Neural progenitor cell (in vitro differentiated cells): ENCODE measurements at places on chromosomes 1 and 21. TPM values are rescaled to one million over a fixed set of nuclear protein-coding genes. Genes with fewer than 3 reads are reported as not detected.

DNA sequence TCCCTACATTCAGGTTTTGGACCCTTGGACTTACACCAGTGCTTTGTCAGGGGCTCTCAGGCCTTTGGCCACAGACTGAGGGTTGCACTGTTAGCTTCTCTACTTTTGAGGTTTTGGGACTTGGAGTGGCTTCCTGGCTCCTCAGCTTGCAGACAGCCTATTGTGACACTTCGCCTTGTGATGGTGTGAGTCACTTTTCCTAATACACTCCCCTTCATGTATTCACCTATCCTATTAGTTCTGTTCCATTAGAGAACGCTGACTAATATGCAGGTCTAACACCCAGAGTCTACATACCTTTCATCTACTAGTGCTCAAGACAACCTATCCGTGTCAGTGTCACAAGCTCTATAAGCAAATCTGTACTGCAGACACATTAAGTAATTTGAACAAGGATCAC is 605.3 kb downstream of the KCNT2 start:
- H3K4me1 ChIP-seq: no peaks in the 10 kb centered on the region
- no peak overlapping the region for H3K4me3 ChIP-seq
- no peaks in the 10 kb centered on the region for H3K27me3 ChIP-seq
- H3K36me3 ChIP-seq: no peaks in the 10 kb centered on the region
- no peak overlapping the region for H3K27ac ChIP-seq

GRCh38 chr1:1420654-1421141 is 378 bp downstream of the ANKRD65 start:
- DNase-seq: no peak
- H3K27me3 ChIP-seq: no peaks in the 10 kb centered on the region
- peaks cover 20% of the 10 kb centered on the region for H3K4me1 ChIP-seq
- H3K27ac ChIP-seq: peak overlapping the region; percentile 48
- H3K36me3 ChIP-seq: no peaks in the 10 kb centered on the region

DNA sequence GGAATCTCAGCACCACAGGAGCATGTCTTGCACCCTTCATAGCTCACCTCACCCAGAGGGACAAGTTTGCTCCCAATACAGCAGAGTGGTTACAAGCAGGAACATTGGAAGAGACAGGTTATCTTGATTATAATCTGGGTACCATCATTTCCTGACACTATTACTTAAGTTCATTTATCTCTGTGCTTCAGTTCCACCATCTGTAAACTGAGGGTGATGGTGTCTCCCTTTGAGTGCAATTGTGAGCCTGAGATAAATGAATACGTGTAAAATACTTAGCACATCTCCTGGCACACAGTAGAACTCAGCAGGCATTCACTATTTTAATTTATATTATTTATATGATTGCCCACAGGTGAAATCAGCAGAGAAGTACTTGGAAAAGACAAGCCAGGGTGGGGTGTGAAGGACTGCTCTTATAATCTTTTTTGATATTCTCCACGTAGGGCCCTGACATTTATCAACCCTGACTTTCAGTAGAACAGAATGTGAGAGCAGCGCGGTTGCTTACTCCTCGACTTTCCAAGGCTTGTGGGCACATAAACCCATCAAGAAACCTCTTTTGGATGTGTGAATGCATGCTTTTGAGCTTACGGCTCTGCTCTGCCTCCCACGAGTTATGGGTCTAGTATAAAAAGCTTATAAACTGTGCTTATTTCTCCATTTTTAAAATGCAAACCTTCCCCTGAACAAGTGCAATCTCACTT is 34.9 kb downstream of the DUSP10 start:
- peaks cover 16% of the 10 kb centered on the region for H3K4me1 ChIP-seq
- no peaks in the 10 kb centered on the region for H3K36me3 ChIP-seq
- DNase-seq: no peak
- no peak overlapping the region for H3K27ac ChIP-seq
- no peak overlapping the region for H3K4me3 ChIP-seq

GRCh38 chr1:31426249-31426922 is 13.4 kb downstream of the SERINC2 start:
- no peaks in the 10 kb centered on the region for H3K36me3 ChIP-seq
- H3K4me3 ChIP-seq: no peak overlapping the region
- DNase-seq: no peak
- H3K27ac ChIP-seq: no peak overlapping the region

- no peaks in the 10 kb centered on the region for H3K36me3 ChIP-seq
- no peak overlapping the region for H3K4me3 ChIP-seq
- H3K27me3 ChIP-seq: no peaks in the 10 kb centered on the region
- DNase-seq: no peak
- H3K4me1 ChIP-seq: peaks cover 3% of the 10 kb centered on the region
Observed at GRCh38 chr1:24417681-24418080, 2.1 kb downstream of the NIPAL3 start.

GRCh38 chr1:15174615-15174983 is 21.1 kb downstream of the TMEM51 start:
- no peaks in the 10 kb centered on the region for H3K27me3 ChIP-seq
- DNase-seq: no peak
- H3K27ac ChIP-seq: no peak overlapping the region
- H3K36me3 ChIP-seq: no peaks in the 10 kb centered on the region
- no peak overlapping the region for H3K4me3 ChIP-seq

Gene NFIA
- total RNA-seq: 1.7 and 5.3 TPM in 2 replicates

DNA sequence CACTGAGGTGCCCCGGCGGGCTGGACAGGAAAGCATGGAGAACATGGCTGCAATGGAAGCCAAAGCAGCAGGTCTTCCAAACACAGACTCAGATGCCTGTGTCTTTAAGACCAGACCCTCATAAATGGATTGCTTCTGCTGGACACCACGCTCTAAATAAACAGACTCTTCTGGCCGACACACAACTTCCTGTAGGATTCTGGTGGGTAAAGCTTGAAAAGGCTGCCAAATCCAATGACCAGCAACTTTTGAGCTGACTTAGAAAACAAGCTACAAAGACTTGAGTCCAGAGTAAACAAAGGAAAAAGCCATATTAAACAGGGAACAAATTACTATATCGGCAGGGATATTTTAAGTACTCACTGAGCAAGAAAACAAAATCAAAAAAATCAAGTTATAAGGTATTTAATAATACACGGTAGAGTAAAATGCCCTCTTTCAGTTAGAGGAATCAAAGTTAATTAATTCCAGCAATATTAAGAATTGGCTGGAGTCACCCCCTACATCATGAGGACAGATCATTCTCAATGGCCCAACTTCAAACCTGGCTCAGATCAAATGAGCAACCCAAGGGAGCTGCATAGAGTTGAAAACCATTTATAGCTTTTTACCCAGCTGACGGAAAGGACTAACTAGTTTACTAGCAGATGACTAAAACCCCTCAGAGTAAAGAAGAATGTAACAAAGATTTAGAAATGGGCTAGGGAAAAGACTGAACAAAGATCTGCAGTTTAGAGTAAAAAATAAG is 102.4 kb downstream of the TGFBR3 start:
- H3K27me3 ChIP-seq: no peaks in the 10 kb centered on the region
- H3K36me3 ChIP-seq: no peaks in the 10 kb centered on the region
- no peak overlapping the region for H3K27ac ChIP-seq
- H3K4me3 ChIP-seq: no peak overlapping the region
- DNase-seq: no peak

GRCh38 chr1:162475089-162475488 is 22.5 kb upstream of the UHMK1 start:
- no peak overlapping the region for H3K27ac ChIP-seq
- no peaks in the 10 kb centered on the region for H3K36me3 ChIP-seq
- H3K4me3 ChIP-seq: no peak overlapping the region
- no peaks in the 10 kb centered on the region for H3K27me3 ChIP-seq

DNA sequence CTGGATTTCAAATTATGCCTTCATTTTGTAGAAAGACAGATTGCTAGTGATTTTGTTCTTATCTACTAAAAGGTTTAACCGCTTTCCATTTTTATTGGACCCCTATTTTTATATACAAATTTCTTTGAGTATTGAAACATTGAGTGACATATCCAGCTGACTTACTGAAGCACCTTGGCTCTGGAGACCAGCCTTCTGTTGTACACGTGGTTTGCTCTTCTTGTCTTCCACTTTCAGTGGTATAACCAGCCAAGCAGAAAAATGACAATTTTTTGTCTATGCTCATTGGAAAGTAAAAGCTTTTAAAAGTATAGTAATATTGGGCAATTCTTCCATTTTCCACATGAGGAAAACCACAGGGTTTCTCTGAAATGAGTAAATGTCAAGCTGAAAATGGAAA is 4.4 kb downstream of the F13B start:
- no peak for DNase-seq
- no peak overlapping the region for H3K4me3 ChIP-seq
- H3K36me3 ChIP-seq: no peaks in the 10 kb centered on the region
- no peak overlapping the region for H3K27ac ChIP-seq
- H3K4me1 ChIP-seq: no peaks in the 10 kb centered on the region

GRCh38 chr1:238399558-238399957 is 508.8 kb upstream of the ZP4 start:
- H3K27ac ChIP-seq: no peak overlapping the region
- H3K4me1 ChIP-seq: no peaks in the 10 kb centered on the region
- DNase-seq: peak; percentile 16
- no peaks in the 10 kb centered on the region for H3K36me3 ChIP-seq
- H3K27me3 ChIP-seq: no peaks in the 10 kb centered on the region

Gene FCMR
- total RNA-seq: not detected in 2 replicates

GRCh38 chr1:58727364-58727763 is 27.5 kb upstream of the MYSM1 start:
- H3K27ac ChIP-seq: no peak overlapping the region
- no peak for DNase-seq
- no peaks in the 10 kb centered on the region for H3K27me3 ChIP-seq
- no peaks in the 10 kb centered on the region for H3K36me3 ChIP-seq

GRCh38 chr1:94154989-94155388 is 34.0 kb upstream of the ABCA4 start:
- H3K36me3 ChIP-seq: no peaks in the 10 kb centered on the region
- H3K27ac ChIP-seq: no peak overlapping the region
- no peak overlapping the region for H3K4me3 ChIP-seq
- no peak for DNase-seq

DNA sequence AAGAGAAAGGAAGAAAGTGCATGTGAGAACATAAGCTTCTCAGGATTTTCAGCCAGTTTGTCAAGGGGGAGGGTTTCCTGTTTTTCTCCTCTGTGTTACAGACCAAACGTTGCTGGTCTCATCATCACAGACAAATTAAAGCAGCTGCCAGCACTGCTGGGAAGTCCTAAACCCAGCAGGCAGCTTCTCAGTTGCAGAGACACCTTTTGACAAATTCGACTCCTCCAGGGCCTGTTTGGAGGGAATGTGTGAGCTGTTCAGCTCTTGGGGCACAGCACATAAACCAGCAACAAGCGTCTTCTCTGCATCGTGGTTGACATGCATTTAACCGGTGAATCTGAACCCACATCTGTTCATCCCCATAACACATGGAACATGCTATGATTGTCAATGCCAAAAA is 454.6 kb upstream of the RUNX1 start:
- no peaks in the 10 kb centered on the region for H3K27me3 ChIP-seq
- no peaks in the 10 kb centered on the region for H3K36me3 ChIP-seq
- no peak overlapping the region for H3K27ac ChIP-seq
- no peak overlapping the region for H3K4me3 ChIP-seq

- H3K36me3 ChIP-seq: no peaks in the 10 kb centered on the region
- no peak overlapping the region for H3K4me3 ChIP-seq
- DNase-seq: no peak
- no peak overlapping the region for H3K27ac ChIP-seq
- no peaks in the 10 kb centered on the region for H3K27me3 ChIP-seq
Observed at GRCh38 chr1:71667216-71667615, 586.4 kb upstream of the ZRANB2 start.

Gene LINGO4
- not detected in 2 replicates for total RNA-seq

- H3K36me3 ChIP-seq: no peaks in the 10 kb centered on the region
- no peaks in the 10 kb centered on the region for H3K4me1 ChIP-seq
- H3K27me3 ChIP-seq: no peaks in the 10 kb centered on the region
- H3K4me3 ChIP-seq: no peak overlapping the region
- no peak overlapping the region for H3K27ac ChIP-seq
- no peak for DNase-seq
Observed at GRCh38 chr21:28136656-28137255, 855.9 kb downstream of the LTN1 start.

GRCh38 chr1:155062702-155063411 is 683 bp upstream of the EFNA4 start:
- no peaks in the 10 kb centered on the region for H3K36me3 ChIP-seq
- H3K27ac ChIP-seq: no peak overlapping the region
- peak overlapping the region; percentile 93 for H3K4me3 ChIP-seq
- DNase-seq: peak; percentile 88
- H3K27me3 ChIP-seq: peaks cover 7% of the 10 kb centered on the region

Gene GNG12
- 30.3 and 44.5 TPM in 2 replicates for total RNA-seq

- no peaks in the 10 kb centered on the region for H3K4me1 ChIP-seq
- no peaks in the 10 kb centered on the region for H3K36me3 ChIP-seq
- no peaks in the 10 kb centered on the region for H3K27me3 ChIP-seq
Observed at GRCh38 chr21:46465651-46466050, 7.0 kb downstream of the DIP2A start.
